ENCODE measurements at places on chromosomes 6 and 20.
A peak's percentile ranks its signal among the peaks of the same experiment; 100 is the strongest.

DNA sequence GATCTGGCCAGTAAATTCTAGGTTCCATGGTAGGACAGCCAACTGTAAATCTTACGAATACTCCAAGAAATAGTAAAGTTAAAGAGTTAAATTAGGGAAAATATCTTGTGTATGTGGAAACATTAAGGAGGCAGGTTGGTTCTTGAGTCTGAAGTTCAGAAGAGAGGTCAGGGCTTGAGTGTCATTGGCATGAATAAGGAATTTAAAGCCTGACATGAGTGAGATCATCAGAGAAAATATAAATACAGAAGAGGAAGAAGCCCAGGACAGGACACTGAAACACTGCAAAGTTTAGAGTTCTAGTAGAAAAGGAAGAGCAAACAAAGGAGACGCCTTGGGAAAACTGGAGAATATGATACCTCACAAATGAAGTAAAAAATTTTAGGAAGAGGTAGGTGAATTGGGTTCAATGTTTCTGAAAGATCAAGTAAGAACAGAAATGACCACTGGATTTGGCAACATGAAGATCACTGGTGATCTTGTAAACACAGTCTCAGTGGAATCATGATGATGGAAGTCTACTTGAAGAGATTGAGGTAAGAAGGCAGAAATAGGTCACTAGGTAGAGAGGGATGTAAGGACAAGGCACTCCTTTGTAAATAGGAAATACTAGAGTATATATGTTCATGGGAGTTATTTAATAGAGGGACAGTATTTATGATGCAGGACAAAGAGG lies 41.6 kb upstream of the SYNCRIP start:
- DNase-seq: no peak

DNA sequence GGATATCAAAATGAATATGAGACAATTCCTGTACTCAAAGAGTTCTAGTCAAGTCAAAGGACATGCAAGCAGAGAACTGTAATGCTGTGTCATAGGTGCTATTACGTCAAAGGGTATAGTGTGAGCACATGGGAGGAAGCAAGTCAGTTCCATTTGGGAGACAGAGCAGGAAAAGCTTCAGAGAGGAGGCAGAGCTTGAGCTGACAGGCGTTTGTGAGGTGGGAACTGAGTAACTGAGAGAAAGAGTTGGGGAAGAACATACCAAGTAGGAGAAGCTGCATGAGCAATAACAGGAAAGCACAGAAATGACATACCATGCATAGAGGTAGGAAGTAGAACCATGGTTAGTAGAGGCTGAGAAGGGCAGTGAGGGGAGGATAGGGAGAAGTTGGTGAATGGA lies 15.2 kb upstream of the SSR1 start:
- DNase-seq: no peak

DNA sequence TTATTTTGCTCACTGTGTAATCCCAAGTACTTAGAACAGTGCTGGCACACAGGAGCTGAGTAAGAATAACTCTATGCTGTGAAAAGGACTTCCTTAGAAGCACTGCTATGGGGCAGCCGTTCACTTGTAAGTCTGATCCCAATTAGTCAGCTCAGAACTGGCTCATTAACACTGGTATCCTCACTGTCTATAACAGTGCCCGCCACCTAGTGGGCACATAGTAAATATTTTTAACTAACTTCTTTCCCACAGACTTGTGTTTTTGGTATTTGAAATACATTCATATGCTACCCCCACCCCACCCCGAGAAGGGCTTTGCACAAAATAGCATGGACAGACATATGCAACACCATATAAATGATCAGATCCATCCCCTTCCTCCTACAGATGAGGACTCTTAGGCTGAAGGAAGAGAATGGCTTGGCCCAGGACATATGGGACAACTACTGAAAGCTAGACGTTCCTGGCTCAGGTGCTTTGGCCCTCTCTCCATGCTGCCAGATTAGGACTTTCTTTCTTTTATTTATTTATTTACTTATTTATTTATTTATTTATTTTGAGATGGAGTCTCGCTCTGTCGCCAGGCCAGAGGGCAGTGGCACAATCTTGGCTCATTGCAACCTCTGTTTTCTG lies 47.1 kb downstream of the DST start:
- peak; percentile 73 for DNase-seq

GRCh38 chr6:158894193-158894592 lies 75.0 kb upstream of the EZR start:
- DNase-seq: no peak

DNA sequence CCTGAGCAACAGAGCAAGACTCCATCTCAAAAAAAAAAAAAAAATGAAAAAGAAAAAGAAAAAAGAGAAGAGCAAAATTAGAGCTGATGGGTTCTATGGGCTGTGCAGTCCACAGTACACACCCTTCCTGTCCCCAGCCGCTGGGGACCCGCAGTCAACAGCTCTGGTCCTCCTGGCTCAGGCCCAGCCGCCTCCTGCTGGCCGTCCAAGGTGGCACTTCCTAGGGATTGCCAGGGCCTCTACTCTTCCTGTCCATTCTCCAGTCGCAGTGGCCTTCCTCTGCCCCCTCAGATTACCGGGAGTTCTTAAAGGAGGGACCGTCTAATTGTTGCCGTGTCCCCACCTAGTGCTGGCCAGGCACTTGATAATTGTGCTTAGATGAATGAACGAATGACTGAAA lies 41.7 kb downstream of the TMEM242 start:
- no peak for DNase-seq

- no peak for DNase-seq
Observed at GRCh38 chr6:89689732-89690131, 51.2 kb upstream of the LYRM2 start.

DNA sequence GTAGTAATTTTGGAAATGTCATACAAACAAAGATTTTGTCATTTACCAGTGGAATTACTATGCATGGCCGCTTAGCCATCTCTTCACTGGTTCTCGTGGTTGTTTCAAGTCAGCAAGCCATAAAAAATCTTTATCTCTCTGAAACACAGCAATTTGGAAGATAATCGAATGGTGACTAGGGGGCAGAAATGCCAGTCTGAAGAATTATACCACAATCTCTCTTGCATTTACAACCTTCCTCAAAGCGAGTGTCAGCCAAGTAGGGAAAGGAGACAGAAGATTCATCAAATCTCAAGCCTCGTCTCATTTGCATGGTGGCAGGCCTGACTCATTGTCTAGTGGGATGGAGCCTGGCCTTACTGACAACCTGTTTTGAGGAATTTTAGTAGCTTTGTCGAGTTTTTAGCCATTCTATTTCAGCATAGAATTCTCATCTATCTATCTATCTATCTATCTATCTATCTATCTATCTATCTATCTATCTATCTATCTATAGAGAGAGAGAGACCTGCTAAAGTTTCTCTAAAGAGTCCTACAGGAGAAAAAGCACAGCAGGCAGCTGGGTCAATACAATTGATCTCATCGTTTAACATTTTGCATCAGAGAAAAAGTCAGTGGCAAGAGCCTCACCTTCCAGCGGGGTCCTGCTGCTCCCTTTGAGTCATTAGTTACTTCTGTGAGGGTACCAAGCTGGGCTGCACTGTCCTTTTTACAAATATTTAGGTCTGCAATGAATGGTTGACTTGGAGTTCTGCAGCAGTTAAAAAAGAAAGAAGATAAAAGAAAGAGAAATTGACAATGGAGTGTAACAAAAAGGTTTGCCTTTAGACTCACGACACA lies 572.8 kb downstream of the TFAP2A start:
- no peak for DNase-seq

- DNase-seq: no peak
Observed at GRCh38 chr6:166715065-166715464, 88.0 kb upstream of the RPS6KA2 start.

DNA sequence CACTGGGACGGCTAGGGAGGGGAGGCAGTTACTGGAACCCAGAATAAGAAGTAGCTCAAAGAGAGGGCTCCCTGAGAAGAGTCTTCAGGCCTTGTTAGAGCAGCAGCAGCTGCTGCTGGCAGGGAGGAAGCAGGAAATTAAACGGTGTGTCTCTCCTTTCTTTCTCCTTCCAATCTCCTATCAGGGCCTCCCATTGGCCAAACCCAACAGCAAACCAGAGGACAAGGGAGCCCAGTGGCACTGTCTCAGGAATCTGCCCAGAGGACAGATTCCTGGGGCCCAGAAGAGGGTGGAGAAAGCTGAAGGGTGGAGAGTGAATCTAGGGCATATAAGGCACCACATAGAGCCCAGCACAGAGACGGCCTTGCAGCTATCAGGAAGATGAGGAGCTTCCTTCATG lies 10.2 kb downstream of the BTN3A1 start:
- DNase-seq: no peak

GRCh38 chr6:169923468-169924464 lies 172.3 kb downstream of the ERMARD start:
- no peak for DNase-seq

GRCh38 chr20:41232973-41233926 lies 84.3 kb downstream of the ZHX3 start:
- DNase-seq: no peak

DNA sequence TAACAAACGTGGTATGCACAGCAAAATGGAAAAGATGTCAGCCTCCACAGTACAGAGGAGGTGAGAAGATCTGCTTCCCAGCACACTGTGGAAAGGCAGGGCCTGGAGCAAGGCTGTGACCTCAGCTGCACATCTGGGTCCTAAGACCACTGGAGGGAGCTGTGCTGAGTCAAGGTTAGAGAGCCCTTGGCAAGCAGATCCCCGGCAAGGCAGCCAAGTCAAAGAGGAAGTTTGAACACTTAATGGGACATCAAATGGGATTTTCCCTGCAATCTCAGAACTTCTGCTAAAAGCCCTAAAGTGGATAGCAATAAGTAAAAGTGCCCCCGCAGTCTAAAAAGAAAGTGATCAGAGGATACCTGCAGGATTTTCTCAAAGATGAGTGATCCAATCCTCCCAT lies 39.5 kb downstream of the UNC5CL start:
- DNase-seq: no peak

DNA sequence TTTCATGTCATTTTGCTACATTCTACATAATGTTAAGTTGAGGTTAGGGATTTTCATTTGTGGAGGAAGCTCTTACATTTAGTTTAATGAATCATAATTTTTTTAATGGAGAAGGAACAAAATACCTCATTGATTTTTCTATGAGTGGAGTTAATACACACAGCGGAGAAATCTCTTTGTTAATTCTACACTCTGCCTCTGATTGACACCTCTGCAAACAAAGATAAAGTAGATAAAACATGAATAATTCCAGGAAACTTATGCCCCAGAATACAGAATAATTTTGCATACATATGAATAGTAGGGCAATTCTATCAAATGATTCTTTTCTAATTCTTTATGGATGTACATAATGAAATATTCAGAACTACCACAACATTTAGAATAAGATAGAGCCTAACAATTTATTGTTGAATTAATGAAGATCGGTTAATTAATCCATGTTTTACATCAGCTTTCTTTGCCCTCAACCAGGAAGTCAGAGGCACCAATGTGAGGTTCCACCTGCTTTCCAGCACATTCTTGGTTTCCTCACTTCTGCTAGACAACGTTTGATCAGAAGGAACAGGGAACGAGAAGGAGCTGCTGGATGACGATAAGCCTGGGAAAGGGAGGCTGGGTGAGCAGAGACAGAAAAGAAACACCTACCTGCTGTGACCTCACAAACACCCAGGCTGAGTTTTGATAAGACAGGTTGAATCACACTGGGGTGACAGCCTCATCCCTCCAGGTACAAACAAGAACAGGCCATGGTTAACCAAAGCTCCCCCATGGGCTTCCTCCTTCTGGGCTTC lies 4.3 kb downstream of the OR2H1 start:
- no peak for DNase-seq

DNA sequence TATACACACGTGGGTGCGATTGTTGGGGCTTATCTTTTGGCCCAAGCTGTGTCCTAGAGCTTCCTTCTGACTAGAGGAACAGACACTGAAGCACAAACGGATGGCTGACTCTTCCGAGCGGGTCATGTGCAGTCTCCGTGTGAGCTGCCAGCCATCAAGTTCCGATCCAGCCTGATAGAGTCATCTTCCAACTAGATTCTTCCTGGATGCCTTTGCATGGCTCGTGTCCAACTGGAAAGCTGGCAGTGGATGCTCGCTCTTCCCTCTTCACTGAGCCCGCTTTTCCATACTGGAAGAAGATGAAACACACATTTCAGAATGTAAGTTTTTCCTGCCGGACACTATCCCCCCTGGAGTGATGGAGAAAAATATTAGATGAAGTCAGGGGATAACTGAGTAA lies 148.1 kb downstream of the SCML4 start:
- no peak for DNase-seq

DNA sequence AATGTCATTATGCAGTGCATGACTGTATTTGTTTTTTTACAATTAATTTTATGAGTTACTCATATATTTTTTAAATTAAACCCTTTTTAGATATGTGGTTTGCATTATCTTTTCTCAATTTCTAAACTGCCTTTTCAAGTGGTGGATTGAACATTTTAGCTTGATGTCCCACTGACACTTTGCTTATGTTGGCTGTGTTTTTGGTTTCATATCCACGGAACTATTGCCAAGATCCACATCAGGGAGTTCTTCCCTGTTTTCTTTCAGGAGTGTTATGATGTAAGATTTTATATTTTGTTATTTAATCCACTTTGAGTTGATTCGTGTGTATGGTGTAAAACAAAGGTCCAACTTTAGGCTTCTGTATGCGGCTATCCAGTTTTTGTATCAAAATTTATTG lies 1144.9 kb upstream of the EYS start:
- DNase-seq: no peak

DNA sequence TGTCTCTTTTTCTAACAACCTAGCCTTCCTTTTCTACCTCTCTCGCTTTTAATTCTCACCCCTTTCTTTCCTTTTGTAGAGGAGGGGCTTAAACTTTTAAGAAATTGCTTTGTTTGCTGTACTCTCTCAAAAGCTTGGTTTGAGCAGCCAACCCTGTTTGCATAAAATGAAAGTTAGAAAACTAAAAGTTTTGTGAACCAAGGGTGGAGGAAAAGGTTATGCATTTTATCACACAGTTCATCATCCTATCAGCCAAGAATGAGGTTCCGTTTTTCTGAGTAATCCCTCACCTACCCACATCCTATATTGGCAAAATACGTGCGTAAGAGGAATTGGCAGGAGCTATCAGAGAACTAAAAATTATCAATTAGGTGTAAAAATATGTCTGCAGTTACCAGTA lies 42.8 kb upstream of the LOC128125822 start:
- DNase-seq: peak; percentile 48

DNA sequence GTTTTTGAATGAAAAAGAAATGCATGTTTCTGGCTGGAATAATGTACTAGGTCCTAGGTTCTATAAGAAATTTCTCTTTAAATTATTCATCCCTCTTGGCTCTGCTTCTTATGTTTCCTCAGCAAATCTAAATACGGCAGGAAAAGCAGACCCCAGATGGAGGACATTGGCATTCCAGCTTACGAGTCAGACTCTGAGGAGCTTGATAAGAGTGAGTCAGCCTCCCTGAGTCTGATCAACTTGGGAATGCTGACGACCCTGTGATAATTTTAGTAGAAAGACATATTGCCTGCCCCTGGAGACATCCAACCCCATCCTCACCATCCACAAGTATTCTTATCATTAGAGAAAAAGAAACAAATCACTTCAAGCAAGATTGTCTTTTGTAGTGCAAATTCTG lies 509.7 kb upstream of the MARCKS start:
- DNase-seq: no peak

GRCh38 chr6:42402184-42402583 lies 49.5 kb downstream of the TRERF1 start:
- DNase-seq: peak; percentile 94

Measured in activated CD4-positive, alpha-beta T cell treated with anti-CD3 and anti-CD28 coated beads, Interleukin-2, Interleukin-4, amounts not matched to agents 100 ng/mL and 50 ng/mL, durations not matched to agents 16 hours and 8 hours (primary cell).